Fibroblast of lung (primary cell): ENCODE measurements at places on chromosomes 7 and 10. TPM values are rescaled to one million over a fixed set of nuclear protein-coding genes. Genes with fewer than 3 reads are reported as not detected.

MACC1 gene
- 0.26 and 0.33 TPM in 2 replicates for total RNA-seq

CLCN1 gene
- under 0.01 TPM in 2 replicates for total RNA-seq

MMRN2 gene
- 0.77 and 2.1 TPM in 2 replicates for total RNA-seq

TMEM184A gene
- under 0.01 TPM in 2 replicates for total RNA-seq

SAMD9L gene
- total RNA-seq = 15.7 and 23.9 TPM in 2 replicates

CTAGE6 gene
- total RNA-seq = 0.17 and 0.26 TPM in 2 replicates

WNT2 gene
- total RNA-seq = 1.7 and 3.9 TPM in 2 replicates

PRKAR2B gene
- total RNA-seq = 12.6 and 14.7 TPM in 2 replicates

DNA sequence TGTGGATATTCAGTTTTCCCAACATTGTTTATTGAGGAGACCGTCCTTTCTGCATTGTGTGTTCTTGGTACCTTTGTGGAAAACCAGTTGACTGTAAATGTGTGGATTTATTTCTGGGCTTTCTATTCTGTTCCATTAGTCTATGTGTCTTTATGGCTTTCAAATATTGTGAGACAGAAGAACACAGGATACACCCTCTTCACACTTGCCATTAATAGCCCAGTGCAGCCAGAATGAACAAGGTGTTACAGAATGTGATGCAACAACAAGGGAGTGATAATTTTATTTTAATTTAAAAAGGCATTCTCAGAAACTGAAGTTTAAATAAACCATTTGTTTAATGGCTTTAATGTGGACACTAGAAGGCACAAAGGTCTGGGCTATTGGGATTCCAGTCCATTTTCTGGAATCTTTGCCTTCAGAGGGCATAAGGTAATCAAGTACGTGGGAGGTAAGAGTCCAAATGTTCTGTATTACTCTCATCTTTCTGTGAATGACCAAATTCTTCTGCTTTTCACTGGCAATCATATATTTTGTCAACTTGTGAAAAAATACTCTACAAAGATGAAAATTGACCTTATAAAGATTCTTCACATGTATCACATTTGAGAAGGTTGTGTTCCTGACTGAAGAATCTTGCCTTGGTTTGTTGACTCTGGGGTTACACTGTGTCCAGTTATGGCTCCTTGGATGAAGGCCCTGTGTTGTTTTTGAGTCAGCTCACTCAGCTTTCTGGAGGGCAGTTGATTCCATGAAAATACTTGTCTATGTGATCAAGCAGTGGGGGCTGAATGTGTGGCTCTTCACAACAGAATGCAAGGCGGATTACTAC, 962.7 kb downstream of the LRMDA start:
- no peak for DNase-seq

GRCh38 chr7:28754027-28754426, 204.1 kb downstream of the TRIL start:
- peak; percentile 78 for DNase-seq

- no peak for DNase-seq
Measured at GRCh38 chr7:101932083-101932482, 114.7 kb downstream of the CUX1 start.

DNA sequence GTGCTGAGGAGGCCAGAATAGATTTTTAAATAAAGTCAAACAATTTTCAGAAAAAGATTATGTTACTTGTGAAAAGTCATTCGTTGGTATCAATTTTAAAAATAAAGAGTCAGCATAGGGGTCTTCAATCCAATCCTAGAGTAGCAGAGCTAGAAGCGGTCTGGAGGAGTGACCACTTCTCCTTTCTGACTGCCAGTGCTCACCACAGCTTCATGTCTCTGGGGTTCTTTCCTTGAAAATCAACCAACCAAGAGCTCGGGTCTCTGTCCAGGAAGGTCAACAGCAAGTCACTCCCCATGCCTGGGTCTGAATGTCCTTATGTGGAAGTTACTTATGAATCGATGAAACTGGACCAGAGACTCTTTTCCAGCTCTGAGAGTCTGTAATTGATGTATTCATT, 14.3 kb downstream of the PTPRN2 start:
- DNase-seq = no peak

DNA sequence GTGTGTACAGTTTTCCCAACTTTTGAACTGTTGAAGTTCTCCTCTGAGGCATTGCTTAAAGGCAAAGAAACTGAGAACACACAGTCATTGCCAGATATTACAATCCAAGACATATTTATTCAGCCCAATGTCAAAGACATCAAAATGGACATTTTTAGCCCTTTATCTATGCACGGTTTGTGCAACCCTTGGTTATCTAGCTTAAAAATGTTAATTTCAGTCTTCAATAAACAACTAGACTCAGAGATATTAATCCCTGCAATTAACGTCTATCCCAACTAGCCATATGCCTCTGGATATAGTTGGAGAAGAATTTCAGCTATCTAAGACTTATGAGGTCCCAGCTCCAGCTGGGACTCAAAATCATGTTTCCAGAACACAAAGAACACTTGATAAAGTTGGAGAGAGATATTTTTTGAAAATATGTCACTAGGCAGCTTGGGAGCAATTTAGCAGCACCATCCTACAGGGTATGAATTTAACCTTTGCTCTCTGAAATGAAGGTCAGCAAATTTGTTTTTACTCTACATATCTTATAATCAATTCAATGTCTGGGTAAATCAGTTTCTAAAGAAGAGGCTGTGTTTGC, 357.0 kb downstream of the RNLS start:
- no peak for DNase-seq

- DNase-seq = no peak
Measured at GRCh38 chr10:108872854-108873253, 1050.5 kb downstream of the XPNPEP1 start.

GRCh38 chr7:123431075-123431614, 103.2 kb downstream of the IQUB start:
- DNase-seq = no peak

DNA sequence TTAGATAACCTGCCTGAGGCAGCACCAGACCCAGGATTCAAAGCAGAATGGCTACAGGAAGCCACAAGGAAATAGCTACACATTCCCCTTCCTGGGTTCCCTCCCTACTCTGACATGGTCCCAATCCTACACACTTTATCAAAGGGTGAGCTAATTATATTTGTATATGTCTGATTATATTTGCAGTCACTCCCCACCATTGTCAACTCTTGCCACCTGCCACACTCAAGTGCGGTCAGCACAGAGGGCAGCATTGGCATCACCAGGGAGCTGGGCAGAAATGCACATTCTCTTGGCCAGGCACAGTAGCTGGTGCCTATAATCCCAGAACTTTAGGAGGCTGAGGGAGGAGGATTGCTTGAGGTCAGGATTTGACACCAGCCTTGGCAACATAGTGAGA, 114.1 kb upstream of the PDLIM1 start:
- DNase-seq = no peak

DNA sequence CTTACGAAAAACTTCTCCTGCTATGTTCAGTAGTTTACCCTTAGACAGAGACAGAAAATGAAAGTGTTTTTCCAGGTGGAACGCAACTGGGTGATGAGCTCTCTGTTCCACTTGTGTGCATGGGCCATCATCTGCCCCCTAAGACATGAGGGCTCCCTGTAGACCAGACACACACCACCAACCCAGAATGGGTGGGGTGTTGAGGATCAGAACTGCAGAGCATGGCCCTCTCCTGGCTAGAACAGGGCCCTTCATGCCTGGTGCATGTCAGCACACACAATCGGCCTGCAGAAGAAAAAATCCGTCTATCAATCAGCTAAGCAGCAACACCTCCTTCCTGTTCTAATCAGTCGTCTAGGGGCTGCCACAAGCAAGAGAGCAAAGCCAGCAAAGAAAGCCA, 186.2 kb upstream of the INHBA start:
- DNase-seq = no peak
